Substantia nigra (tissue), 51 donors: ENCODE measurements at places on chromosomes 7 and 10.
A peak's percentile ranks its signal among the peaks of the same experiment; 100 is the strongest.

- DNase-seq = no peak
These were observed 72.8 kb downstream of the INSYN2A start for GRCh38 chr10:127123626-127124025.

DNA sequence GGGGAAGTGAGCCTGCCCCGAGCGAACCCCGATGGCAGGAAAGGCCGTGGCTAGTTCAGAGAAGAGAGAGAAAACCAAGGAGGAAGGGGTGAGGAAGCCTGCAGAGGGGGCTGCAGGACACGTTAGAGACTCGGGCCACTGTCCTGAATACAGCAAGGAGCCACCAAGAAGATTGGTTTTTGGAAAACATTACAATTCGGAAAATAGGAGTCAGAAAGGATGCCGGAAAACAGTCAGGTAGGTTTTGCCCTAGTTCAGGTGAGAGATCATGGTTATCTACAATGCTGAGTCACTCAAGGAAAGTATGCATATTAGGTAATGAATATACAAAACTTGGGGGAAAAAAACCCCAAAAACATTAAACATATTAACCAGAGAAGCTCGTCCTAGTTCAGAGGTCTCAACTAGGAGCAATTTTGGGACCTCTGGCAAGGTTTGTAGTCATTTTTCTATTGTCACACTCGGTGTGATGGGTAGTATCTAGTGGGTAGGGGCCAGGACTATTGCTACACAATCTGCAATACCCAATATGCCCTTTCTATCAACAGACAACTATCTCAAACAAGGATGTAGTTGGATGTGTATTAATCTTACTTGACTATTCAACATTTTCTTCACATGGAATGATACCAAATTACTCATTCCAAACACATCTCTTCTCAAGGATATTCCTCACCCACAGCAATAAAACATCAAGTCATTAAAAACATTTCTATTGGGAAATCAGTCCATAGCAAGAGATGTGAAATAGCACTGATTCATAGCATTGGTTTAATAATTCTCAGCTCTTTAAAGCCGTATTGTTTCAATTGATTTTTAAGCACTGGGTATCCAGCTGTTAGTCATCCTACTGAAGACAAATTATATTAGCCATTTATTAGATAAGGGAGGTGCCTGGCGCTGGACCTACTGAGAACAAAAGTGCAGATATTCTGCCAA is 74.4 kb upstream of the RSU1 start:
- DNase-seq = peak; percentile 8

- no peak for DNase-seq
These were observed 438.9 kb upstream of the PODXL start for GRCh38 chr7:131995324-131995723.

- no peak for DNase-seq
These were observed 605 bp upstream of the NFKB2 start for GRCh38 chr10:102394801-102395399.

- no peak for DNase-seq
These were observed 11.7 kb downstream of the CYP26A1 start for GRCh38 chr10:93085272-93085859.

DNA sequence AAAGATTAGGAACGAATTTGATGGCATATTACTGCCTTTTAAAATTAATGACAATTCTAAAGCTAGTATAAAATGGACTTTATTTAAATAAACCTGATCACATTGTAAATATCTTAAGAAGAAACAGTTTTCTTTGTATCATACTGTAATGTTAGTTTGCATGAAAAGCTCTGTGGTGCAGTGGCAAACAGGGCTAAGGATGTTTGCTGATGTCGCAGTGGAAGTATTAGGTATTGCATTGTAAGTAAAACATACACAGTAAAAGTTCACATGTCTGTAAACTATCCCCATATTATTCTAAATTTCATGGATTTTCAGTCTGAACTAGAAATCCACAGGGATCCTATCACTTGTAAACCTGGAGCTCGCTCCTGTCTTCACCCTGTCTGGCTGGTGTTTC is 252.6 kb upstream of the ZNF32 start:
- DNase-seq = no peak

DNA sequence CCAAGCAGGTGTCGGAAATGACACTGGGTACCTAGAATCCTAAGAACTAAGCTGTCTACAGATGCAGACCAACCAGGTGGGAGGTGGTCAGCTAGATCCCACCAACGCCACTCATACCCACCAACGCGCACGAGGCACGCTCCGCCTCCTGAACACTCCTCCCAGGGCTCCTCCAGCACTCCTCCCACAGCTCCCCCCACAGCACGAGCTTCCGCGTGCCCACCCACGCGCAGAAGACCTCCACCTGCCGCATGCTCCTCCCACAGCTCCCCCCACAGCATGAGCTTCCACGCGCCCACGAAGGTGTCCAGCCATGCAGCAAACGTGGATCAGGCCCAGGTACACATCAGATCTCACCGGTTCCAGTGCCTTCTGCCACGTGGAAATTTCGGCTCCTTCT is 196.0 kb downstream of the MAD1L1 start:
- no peak for DNase-seq

DNA sequence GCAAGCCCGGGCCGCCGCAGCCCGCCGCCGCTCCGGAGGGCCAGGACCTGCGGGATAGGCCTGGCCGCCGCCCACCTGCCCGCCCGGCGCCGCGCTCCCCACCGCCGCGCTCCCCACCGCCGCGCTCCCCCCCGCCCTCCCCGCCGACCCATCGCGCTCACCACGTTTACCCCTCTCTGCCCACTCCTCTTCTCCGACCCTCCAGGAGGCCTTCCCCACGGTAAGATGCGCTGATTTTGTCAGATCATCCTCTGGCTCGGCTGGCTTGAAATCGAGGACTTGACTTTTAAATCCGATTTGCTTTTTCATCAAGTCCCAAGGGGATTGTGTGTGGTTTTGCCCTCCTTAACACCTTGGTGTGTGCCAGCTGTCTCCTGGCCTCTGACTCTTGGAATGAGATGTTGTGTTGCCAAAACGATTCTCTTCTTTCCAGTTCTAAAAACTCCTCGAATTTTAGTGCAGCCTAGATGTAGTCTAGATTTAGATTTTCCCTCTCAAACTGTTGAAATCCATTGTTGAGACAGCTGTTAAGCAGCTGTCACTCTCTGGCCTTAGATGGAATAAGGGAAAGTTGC is 738 bp downstream of the POM121 start:
- DNase-seq = no peak

- DNase-seq = no peak
These were observed 10.4 kb upstream of the NXPH1 start for GRCh38 chr7:8423057-8423456.

GRCh38 chr10:31524460-31524859 is 205.4 kb downstream of the ZEB1 start:
- DNase-seq = no peak

DNA sequence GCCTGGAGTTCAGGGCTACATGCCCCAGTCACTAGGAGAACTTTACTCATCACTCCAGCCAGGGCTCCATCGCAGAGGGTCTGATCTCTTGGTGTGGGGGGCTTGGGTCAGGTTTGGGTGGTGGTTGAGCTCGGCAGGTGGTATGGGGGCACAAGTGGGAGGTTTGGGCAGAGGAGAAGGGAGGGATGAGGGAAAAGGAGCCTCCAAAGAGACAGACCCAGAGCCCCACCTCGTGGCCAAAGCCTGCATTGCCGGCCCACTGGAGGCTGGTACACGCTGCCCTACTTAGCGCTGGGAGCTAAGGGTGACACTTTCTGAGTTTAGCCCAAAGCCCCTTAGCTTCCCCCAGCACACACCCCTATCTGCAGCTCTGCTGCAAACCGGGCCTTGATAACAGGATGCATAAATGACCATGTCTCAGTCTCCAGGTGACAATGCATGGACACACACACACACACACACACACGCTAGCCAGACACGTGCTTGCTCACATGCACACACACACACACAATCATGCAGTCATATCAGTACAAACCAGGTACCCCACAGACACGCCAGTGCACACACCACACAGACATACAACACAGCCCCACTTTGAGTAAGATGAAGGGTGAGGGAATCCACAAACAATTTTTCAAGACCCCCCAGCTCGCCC is 14.7 kb downstream of the LZTS2 start:
- peak; percentile 49 for DNase-seq

DNA sequence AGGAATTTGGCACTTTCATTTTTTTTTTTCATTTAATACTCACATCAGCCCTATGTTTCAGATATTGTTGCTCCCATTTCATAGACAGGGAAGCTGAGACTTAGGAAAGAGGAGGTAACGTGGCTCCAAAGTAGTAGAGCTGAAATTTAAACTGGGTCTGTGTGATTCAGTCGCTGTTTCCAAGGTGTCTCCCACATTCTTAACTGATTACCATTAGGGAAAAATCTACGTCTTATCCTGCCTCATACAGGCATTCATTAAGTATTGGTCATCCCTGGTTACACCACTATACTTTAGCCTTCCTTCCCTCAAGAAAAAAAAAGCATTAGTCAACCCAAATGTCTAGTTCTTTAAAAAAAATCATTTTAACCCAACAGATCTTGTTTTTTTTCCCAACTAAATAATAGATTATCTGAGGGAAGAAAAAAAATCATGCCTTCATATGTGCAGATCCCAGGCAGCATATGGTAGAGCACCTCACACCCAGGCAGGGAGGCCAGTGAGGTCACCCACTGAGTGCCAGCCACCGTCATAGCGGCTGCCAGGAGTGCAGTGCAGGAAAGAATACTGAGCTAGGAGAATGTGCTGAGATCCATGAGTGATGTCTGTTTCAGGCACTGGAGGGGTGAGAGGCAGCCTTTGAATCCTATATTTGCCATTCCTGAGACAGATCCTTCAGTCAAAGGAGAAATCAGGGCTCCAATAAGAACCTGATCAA is 59.0 kb upstream of the SORCS3 start:
- DNase-seq = no peak

DNA sequence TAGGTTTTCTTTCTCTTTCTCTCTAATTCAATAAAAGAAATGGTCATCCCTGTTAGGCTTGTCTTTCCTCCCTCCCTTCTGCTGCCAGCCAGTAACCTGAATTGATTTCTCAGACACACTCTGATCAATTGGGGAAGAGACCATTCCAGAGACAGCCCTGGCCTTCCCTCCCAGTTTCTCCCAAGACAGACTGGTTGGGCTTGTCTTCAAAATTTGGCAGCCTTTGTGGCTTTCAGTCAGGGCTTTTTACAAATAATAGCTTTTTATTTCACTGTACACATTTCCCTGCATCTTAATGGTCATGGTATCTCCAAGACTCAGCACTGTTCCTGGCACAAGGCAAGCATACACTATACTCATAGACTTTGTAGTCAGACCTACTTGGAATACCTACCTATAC is 33.9 kb downstream of the BCAP29 start:
- DNase-seq = no peak

DNA sequence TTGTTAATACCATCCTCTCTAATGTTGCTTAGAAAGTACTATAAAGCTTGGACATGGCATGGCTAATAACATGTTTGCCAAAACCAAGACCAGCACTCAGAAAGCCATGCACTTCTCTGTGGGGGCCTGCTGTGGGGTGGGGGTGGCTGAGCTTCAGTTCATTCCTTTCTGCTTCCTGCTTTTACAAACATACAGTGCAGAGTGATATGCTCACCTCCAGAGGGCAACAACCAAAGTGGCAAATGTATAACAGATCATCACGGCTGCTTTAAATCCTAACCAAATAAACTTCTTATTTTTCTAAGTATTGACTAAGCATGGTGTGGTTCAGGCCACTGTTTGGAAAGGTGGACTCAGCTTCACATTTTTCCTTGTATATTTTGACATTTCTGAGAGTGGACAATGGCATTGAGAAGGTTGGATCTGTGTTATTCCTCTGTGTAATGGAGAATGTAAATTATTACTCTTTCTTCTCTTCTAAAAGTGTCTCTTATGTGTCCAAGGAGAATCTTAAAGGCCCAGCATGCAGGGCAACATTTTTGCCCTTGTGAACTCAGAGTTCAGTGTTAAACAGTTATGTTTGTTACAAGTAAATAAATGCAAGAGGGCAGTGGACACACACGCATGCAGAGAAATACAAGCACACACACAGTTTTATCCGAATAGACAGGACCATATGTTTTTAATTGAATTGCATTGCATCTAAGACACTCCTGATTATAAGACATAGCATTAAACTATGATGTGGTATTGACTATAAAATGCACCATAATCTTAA is 186.1 kb downstream of the HERPUD2 start:
- DNase-seq = no peak

GRCh38 chr7:116834815-116835504 is 27.4 kb upstream of the CAPZA2 start:
- DNase-seq = no peak
